ENCODE measurements at places on chromosomes 4 and X. TPM values are rescaled to one million over a fixed set of nuclear protein-coding genes. Genes with fewer than 3 reads are reported as not detected.
A peak's percentile ranks its signal among the peaks of the same experiment; 100 is the strongest.

The FRAS1 gene
- 2.1 TPM for total RNA-seq

The TEX13B gene
- total RNA-seq = not detected

The TRIML2 gene
- 4.9 TPM for total RNA-seq

The MID1 gene
- total RNA-seq = 10.0 TPM

The NAP1L2 gene
- total RNA-seq = not detected

The OSTC gene
- 214 TPM for total RNA-seq

The NR3C2 gene
- total RNA-seq = 0.21 TPM

The SORCS2 gene
- total RNA-seq = not detected

DNA sequence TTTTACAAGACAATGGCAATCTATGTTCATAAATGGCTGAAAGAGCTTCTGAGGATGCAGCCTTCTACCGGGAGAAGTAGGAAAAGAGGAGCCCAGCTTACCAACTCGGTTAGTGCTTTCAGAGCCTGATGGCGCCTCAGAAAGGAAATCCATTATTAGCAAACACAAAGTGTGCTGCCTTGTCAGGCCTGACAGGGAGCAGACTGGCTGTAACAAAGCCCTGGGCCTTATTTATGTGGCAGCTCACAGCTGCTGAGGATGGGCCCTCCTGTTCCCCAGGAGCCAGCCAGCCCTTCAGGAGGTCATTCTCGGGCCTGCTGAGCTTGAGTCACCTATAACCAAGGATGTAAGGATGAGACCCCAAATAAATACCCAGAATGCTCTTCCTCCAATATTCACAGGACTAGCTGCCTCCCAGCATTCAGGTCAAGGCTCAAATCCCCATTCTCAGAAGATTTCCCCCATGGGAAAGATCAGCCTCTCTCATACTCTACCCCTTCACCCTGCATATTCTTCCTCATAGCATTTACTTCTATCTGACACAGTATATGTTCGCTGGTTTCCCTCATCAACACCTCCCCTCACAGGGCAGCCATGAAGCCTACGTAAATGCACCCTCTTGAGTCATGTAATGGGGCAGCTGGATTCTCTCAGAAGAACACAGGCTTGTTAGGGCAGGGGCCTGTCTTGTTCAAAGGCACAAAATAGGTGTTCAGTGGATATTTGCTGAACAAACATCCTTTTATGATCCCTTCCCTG is 227.0 kb upstream of the RASGEF1B start:
- DNase-seq = no peak

- DNase-seq = no peak
These were observed 129.4 kb upstream of the TENT5D start for GRCh38 chrX:80290834-80291233.

DNA sequence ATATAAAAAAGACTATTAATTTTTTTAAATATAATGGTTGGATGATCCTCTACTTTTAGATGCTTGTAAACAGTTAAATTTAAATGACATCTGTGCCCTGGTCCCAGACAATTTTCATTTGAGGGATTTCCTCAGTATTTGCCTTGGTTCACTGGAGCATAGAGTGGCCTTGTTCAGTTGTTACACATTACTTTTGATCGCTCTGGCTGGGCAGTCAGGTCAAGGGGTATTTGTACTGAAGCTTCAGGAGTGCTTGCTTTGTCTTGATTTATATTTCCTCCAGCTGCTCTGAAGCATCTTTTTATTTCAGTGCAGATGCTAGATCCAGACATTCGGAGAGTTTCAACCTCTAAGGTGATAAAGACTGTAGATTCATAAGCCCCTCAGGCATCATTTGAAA is 50.0 kb downstream of the COMMD8 start:
- DNase-seq = no peak

DNA sequence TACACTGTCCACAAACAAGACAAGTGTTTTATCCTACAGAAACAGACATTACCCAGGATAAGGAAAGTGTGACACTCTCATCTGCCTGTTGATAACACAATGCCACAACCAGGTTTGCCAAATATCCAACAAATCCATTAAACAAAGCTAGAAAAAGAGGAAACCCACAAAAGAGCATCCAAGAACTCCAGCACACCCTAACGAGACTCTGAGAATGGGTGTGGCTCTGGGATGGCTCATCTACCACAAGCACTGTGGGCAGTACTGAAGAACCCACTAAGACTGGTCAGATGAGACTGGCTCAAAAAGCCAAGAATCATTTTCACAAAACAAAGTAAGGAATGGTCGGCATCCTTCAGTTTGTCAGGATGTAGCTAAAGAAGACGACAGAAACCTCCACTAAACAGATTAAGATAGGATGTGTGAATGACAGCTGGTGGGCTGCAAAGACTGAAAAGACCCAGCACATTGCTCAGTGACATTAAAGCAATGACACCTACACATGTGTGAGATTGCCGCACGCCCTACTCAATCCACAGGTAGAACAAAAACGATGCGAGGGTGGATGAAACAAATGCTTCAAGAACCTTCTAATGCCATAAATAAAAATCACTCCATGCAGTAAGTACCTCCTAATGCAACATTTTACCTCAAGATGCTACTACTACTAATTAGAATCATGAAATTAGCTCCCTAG is 14.7 kb downstream of the ATP8A1 start:
- DNase-seq = no peak

GRCh38 chr4:111510535-111510934 is 634.7 kb upstream of the FAM241A start:
- DNase-seq = no peak

- peak; percentile 75 for DNase-seq
These were observed 1382.5 kb downstream of the C4orf33 start for GRCh38 chr4:130478406-130478805.

GRCh38 chr4:186839122-186840037 is 115.7 kb upstream of the FAT1 start:
- peak; percentile 48 for DNase-seq

DNA sequence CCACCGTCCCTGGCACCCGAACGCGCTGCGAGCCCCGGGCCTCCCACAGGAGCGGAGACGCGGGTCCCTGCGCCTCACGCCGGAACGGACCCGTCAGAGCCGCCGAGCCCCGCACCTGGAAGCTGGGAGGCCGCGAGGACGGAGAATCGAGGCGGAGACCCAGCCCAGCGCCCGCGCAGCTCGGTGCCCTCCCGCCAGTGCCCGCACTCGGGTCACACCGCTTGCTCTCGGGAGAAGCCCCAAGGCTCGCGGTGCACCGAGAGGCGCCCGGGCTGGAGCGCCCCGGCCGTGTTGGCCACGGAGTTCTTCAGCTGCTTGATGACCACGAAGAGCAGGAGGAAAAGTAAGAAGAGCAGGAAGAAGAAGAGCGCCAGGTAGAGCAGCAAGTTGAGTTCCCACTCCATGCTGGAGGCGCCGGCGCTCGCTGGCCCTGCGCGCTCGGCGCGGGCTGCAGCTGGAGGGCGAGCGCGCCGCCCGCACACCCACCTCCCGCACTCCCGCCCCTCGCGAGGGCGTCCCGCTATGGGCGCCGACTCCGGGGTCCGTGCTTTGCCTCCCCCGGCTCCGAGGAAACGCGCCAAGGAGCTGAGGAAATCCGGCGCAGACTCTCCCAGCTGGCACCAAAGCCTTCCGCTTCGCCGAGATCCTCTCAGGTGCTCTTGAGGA is at the start of gene SMIM43:
TSS of gene SMIM43 (minus strand) at position 463 of the 666 bp plus-strand sequence. CDS start at position 404, 59 bp downstream.
- DNase-seq = no peak

- no peak for DNase-seq
These were observed 94.5 kb downstream of the RS1 start for GRCh38 chrX:18577400-18577799.

GRCh38 chrX:29662101-29662500 is 553.3 kb upstream of the MAGEB2 start:
- peak; percentile 84 for DNase-seq

- DNase-seq = no peak
These were observed 10.0 kb upstream of the APELA start for GRCh38 chr4:164866817-164867490.

Data from MCF 10A (cell line).